NCI-H2171 (cell line): ENCODE measurements at places on chromosomes 6 and 20.

DNA sequence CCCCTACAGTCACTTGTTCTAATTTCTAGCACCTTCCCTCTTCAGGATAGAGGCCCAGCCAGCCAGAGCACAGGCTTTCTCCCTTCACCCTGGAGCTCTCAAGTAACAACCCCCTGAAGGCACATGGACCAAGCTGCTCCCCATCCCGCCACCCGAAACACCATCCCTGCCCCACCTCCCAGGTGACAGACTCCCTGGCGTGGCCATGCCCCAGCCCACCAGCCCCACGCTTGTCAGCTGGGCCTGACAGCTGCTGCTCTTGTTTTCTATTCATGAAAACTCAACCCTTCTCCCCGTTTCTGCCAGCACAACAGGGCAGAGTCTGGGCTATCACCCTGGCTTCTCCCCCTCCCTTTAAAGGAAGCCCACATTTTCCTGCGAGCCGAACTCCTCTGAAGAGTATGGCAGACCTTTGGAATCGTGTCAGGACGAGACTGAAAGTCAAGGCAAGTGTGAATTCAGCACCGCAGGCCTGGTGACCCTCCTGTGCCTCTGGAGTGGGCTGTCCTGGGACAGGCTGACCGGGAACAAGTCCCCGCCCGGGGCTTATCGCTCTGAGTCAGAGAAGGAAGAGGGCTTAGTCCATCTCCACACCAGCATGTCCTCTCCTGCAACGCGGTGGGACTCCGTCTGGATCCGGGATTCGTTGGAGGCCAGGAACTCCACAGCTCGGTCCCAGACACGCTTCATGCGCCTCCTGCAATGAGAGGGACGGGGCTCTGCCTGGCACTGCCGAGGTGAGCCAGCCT, 16.7 kb downstream of the LEMD2 start:
- DNase-seq, result no peak

GRCh38 chr6:128073389-128073788, 172.5 kb upstream of the THEMIS start:
- DNase-seq, result no peak

- no peak for DNase-seq
These were observed 31.1 kb downstream of the MYB start for GRCh38 chr6:135212020-135212806.

DNA sequence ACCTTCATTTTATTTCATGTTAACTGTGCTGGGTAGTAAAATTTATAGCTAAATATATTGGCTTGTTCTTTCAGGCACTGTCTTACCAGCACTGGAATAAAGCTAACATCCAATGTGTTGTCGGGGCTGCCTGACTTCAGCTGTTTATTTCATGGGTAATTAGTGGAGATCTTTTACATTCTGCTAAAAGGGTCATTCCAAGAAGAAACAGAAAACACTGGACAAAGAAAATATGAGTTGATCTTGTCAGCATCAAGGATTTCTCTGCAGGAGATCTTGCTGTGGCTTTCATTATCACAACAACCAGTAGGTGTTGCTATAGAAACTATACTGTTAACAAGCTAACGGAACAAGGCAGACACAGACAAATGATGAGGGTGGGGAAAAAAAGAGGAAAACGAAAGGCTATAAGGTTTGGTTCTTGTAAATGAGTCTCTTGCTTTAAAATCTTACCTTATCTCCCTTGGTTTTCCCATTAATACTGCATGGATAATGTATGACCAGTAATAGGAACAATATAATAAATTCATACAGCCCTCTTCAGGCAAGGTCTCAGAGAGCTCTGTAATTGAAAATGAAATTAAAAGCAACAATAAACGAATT, 206.8 kb downstream of the SIM1 start:
- no peak for DNase-seq

DNA sequence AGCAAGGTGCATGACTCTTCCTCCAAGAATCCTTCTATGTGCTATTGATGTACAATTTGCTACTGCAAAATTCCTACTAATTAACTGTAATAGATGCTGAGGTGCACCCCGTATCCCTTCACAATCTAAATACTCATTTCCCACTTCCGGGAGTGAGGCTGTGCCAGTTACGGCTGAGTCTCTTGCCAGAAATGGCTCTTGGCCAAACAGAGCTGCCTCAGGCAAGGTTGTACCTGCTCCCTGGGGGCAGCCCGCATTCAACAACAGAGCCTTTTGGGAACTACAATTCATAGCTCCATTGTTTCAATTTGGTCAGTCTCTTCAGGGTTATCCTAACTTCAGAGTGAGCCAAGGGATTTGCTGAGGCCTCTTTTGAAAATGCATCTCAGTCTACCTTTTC, 789.8 kb upstream of the MAP3K7 start:
- DNase-seq, result peak; percentile 13

DNA sequence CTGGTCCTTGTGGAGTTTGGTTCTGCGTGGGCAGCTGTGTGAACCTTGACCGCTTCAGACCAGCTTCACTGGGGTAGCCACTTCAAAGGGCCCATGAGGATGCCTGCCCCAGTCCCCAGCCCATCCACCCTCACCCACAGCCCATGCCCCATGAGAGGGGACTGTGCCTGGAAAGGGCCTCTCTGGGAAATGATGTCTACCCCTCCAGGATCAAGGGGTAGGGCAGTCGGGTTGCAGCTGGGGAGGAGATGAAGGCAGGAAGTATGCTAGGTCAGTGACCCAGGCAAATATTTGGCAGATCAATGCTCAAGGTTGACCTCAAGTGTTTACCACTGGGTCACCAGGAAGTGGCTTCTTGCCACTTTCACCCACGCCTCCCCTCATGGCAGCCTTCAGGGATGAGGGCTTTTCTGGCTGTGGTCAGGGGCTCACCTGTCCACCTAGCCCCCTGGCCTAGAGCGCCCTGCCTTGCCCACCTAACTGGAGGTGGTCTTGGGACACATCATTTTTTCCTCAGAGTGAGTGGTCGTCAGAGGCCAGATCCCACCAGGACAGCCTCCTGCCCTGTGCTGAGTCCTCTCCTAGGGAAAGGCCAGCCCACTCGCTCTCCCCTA, 109.5 kb downstream of the SNX5 start:
- DNase-seq, result no peak

DNA sequence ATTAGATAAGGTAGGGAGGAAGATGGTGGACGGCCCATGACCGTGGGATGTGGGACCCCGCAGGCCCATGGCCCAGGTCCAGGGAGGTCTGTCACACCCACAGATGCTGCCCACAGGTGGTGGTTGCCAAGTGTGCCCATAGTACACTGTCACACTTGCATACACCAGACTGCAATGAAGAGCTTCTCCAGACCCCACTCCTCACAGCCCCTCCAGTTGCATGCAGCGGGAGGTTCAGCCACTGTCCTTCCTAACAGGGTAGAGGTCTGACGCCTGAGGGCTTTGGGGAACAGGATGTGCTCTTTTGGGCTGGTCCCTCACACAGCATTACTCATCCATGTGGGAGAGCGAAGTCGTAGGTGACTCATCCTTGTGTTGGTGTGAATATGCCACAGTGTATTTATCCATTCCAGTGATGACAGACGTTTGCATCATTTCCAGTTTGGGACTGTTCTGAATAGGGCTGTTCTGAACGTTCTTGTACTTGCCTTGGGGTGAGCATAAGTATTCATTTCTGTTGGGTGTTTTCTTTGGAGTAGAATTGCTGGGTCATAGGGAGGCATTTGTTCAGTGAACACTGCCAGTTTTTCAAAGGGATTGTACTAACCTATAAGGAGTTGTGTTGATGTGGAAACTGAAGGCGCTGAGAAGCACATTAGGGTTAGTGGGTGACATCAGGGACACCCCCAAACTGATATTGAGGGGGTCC, 10.1 kb upstream of the PYGB start:
- no peak for DNase-seq

GRCh38 chr20:17530716-17531664, at the start of gene BFSP1:
Gene BFSP1, minus strand, starts transcription at chr20:17531379. Its CDS starts 50 bp downstream, at chr20:17531329.
- DNase-seq, result peak; percentile 76

DNA sequence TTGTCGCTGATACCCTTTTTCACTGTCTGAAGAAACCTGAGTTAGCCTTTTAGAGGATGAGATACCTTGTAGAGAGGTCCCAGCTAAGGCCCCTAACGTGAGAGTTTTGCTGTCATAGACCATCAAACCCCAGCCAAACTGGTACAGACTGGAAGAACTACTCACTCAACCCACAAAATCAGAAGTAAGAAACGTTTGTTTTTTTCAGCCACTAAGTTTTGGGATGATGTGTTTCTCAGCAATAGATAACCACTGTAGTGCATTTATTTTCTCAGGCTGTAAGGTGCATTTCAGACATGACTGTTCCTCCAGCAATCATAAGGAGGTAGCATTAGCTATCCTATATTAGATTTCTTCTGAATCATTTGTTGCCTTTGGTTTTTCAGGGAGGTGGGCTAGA, 407.3 kb upstream of the FLRT3 start:
- no peak for DNase-seq

DNA sequence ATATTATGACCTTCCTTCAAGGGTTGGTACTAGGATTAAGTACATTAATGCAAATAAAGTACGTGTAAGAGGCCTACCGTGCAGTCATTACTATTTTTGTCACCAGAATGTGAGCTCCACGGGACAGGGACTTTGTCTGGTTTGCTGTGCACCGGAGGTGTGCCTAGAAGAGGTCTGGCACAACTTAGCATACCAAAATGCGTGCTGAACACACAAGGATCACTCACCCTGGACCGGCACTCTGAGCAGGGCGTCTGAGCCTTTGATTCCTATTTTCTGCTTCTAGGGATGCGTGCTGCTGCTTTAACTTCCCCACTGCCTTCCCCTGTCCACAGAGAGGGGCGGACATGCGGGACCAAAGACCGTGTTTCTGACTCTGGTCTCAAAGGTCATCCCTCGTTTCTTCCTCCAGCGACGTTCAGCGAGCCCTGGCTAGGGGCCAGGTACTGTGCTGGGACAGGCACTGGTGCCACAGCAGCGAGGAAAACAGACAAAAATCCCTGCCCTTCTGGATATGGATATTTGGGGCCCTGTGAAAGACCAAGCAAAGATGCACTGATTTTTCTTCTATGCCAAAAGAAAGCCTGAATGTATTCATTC, 222.7 kb downstream of the BMP7 start:
- DNase-seq, result no peak

DNA sequence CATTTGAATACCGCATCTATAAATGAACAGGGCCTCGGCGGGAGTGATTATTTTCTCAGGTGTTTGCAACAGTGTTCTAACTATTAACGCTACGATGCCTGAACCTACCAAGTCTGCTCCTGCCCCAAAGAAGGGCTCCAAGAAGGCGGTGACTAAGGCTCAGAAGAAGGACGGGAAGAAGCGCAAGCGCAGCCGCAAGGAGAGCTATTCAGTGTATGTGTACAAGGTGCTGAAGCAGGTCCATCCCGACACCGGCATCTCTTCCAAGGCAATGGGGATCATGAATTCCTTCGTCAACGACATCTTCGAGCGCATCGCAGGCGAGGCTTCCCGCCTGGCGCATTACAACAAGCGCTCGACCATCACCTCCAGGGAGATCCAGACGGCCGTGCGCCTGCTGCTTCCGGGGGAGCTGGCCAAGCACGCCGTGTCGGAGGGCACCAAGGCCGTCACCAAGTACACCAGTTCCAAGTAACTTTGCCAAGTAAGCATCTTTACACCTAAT, 70.9 kb downstream of the HFE start:
- no peak for DNase-seq

DNA sequence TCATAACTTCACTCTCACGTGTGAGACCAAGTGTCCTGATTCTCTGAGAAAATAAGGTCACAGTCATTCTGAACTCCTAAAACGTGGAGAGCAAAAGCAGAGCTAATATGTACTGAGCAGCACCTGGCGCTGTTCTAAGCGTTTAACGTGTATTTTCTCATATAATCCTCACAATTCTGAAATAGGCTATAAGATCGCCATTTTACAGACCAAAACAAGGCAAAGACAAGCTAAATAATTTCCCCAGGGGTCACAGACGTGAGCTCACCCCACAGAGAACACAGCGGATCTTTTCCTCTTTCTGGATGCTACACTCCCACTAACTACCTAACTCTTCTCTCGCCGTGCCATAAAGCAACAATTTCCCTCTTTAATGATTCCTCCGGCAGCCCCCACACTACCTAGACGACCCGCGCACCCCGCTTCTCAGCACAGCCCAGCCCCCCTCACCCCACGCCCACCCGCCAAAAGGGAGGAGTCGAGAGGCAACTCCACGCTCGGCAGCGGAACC, 636 bp downstream of the SUPT3H start:
- DNase-seq, result no peak
